RPMI7951 (cell line): ENCODE measurements at places on chromosomes 4 and X. TPM values are rescaled to one million over a fixed set of nuclear protein-coding genes. Genes with fewer than 3 reads are reported as not detected.

PHEX gene
- 0.78 and 0.84 TPM in 2 replicates for total RNA-seq

DNA sequence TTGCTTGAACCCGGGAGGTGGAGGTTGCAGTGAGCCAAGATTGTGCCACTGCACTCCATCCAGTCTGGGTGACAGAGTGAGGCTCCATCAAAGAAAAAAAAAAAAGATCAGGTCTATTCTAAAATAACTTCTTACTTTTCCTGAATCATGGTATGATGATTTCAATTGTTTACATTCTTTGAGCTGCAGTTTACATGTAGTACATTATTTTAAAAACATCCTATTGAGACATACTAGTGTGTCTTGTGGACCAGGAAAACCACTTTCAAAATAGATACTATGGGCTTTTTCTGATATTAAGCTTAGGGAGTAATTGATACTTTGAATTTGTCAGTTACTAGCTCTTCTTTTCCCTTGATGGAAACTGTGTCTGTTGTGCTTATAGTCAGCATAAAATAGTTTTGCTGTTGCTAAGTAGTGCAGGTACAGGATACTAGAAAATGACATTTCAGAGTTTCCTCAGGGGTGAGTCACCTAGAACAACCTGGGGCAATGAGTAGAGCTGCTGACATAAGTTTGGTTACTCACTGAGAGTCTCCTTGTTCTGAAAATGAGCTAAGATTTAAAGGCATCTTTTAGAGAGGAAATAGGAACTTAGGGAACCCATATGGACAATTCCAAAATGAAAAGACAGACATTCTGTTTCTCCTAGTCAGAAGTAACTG is 53.2 kb upstream of the C4orf54 start:
- DNase-seq, result peak; percentile 37

GRCh38 chrX:147180886-147181285 is 366.3 kb upstream of the CXorf51A start:
- no peak for DNase-seq

USP53 gene
- 7.9 and 11.9 TPM in 2 replicates for total RNA-seq

- DNase-seq, result no peak
Measured at GRCh38 chrX:14363728-14364127, 165.6 kb upstream of the GLRA2 start.

PAGE1 gene
- total RNA-seq, result 1.1 and 2.7 TPM in 2 replicates
